Right lobe of liver (tissue), 6 donors: ENCODE measurements at places on chromosomes 3 and 15. TPM values are rescaled to one million over a fixed set of nuclear protein-coding genes. Genes with fewer than 3 reads are reported as not detected.

LRRC49 gene
- 0.26 TPM for total RNA-seq

DUOXA2 gene
- total RNA-seq, result 1.4 TPM

DNA sequence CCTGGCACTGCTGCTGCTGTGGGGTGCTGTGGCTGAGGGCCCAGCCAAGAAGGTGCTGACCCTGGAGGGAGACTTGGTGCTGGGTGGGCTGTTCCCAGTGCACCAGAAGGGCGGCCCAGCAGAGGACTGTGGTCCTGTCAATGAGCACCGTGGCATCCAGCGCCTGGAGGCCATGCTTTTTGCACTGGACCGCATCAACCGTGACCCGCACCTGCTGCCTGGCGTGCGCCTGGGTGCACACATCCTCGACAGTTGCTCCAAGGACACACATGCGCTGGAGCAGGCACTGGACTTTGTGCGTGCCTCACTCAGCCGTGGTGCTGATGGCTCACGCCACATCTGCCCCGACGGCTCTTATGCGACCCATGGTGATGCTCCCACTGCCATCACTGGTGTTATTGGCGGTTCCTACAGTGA, 2.1 kb downstream of the GRM2 start:
- H3K4me1 ChIP-seq, result no peaks in the 10 kb centered on the region
- no peak overlapping the region for H3K27ac ChIP-seq
- H3K4me3 ChIP-seq, result no peak overlapping the region
- DNase-seq, result peak; percentile 48

DNA sequence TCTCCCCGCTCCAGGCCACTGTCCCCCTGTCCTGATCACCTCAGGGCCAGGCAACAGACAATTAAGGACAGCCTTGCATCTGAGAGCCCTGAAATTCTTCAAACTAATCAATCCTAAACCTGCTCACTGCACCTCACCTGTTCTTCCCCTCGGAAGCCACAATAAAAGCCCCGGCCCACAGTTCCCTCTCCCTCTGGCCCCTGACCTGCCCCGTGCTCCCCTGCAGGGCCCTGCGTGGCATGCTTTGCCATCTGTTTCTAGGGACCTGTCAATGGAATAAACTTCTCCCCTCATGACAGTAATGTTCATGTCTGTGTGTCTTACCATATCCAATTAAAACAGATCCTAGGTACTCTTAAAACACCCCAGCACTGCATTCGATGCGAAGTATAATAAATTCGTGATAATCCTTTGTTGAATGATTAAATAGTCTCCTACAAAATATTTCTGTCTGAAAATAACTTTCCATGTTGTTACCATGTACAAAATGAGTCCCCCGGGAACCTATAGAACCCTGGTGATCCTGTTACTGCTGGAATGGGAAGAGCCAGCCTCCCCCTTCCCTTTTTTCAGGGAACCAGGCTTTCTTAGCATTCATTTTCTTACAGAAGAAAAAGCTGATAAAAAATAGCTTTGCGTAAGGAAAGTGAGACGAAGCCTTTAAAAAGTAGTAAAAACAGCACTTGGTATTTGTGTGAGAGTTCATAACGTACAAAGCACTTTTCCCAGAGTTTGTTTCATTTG, 59.0 kb downstream of the ABTB1 start:
- no peak overlapping the region for H3K4me3 ChIP-seq
- no peak for DNase-seq
- no peaks in the 10 kb centered on the region for H3K36me3 ChIP-seq
- no peaks in the 10 kb centered on the region for H3K27me3 ChIP-seq
- no peak overlapping the region for H3K27ac ChIP-seq
- H3K4me1 ChIP-seq, result no peaks in the 10 kb centered on the region

- DNase-seq, result peak; percentile 90
- peak overlapping the region; percentile 59 for H3K27ac ChIP-seq
- H3K27me3 ChIP-seq, result no peaks in the 10 kb centered on the region
- no peaks in the 10 kb centered on the region for H3K36me3 ChIP-seq
Measured at GRCh38 chr3:15903759-15904720, 106.3 kb upstream of the ANKRD28 start.

- H3K27me3 ChIP-seq, result no peaks in the 10 kb centered on the region
- no peak for DNase-seq
- no peak overlapping the region for H3K27ac ChIP-seq
- no peak overlapping the region for H3K4me3 ChIP-seq
- no peaks in the 10 kb centered on the region for H3K4me1 ChIP-seq
- no peaks in the 10 kb centered on the region for H3K36me3 ChIP-seq
Measured at GRCh38 chr3:101938262-101938847, 89.0 kb downstream of the NFKBIZ start.
